Mesendoderm (in vitro differentiated cells): ENCODE measurements at places on chromosomes 12 and 14.

DNA sequence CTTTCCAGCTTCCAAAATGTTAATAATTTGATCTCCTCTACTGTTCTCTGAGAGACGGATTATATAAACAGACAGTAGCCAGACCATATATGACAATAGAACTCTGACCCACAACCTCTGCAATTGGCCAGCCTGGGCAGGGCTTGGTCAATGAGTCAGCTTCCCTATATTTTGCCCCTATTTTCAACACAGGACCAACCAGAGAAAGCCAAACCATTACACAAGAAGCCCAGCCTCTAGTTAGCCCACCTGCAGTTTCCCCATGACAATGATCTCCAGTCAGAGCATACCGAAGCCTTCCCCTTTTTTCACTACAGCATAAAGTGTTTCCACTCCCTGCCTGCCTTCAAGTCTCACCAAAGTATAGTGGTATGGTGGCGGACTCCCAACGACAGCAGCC, 7.6 kb upstream of the EXD2 start:
- peak; percentile 79 for DNase-seq

- DNase-seq, result peak; percentile 88
Observed at GRCh38 chr12:122190842-122191668, 8.1 kb downstream of the LRRC43 start.

- DNase-seq, result no peak
Observed at GRCh38 chr14:92900660-92901059, 22.3 kb upstream of the CHGA start.

- no peak for DNase-seq
Observed at GRCh38 chr12:32589165-32589865, 89.8 kb upstream of the DNM1L start.

DNA sequence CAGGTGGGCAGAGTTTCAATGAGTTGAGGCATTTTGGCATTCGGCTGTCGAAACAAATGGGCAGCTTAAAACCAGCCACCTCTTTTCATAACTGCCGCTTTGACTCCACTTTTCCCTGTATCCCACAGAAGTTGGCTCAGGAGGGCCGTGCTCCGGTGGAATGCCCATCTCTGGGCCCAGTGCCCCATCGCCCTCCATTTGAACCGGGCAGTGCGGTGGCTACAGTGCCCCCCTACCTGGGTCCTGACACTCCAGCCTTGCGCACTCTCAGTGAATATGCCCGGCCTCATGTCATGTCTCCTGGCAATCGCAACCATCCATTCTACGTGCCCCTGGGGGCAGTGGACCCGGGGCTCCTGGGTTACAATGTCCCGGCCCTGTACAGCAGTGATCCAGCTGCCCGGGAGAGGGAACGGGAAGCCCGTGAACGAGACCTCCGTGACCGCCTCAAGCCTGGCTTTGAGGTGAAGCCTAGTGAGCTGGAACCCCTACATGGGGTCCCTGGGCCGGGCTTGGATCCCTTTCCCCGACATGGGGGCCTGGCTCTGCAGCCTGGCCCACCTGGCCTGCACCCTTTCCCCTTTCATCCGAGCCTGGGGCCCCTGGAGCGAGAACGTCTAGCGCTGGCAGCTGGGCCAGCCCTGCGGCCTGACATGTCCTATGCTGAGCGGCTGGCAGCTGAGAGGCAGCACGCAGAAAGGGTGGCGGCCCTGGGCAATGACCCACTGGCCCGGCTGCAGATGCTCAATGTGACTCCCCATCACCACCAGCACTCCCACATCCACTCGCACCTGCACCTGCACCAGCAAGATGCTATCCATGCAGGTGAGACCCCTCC, 5.0 kb upstream of the RNU7-1 start:
- no peak for DNase-seq

DNA sequence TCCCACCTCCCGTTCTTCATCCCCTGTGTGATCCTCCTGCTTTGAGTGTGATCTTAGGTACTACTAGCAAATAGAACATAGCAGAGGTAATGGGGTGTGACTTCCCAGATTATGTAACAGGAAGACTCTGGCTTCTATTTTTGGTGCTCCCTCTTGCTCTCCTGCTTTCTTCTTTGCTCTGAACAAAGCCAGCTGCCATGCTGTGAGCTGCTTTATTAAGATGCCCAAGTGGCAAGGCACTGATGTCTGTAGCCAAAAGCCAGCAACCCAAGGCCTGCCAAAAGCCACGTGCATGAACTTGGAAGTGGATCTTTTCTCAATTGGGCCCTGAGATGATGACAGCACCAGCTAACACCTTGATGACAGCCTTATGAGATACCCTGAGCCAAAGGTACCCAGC, 5.8 kb upstream of the MFAP5 start:
- no peak for DNase-seq

DNA sequence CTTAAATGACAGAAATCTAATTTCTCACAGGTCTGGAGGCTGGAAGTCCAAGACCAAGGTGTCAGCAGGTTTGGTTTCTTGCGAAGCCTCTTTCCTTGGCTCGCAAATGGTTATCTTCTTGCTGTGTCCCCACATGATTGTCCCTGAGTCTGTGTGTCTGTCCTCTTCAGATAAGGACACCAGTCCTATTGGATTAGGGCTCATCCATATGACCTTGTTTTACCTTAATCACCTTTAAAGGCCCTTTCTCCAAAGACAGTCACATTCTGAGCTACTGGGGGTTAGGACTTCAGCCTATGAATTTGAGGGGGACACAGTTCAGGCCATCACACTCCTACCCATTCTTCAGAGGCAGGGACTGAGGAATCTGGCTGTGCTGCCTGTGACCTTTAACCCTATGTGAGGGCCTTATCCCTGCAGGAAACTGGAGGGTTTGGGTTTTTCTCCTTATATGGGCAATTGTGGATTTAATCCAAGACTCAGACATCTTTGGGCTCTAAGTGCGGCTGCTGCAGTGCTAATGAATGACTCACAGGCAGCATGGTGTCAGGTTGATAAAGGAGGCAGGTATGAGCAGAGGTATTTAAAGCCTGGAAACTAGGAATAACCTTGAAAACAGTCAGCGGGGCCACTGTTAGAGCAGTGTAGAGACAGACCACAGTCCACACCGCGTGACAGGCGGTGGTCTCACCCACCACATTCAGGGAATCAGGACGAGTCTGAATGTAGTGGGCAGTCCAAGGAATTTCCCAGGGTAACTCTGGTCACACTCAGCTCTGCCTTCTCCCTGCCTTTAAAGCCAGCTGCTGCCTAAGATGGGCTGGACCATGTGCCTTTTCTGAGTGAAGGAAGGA, 10.2 kb downstream of the TPCN1 start:
- DNase-seq, result peak; percentile 97

DNA sequence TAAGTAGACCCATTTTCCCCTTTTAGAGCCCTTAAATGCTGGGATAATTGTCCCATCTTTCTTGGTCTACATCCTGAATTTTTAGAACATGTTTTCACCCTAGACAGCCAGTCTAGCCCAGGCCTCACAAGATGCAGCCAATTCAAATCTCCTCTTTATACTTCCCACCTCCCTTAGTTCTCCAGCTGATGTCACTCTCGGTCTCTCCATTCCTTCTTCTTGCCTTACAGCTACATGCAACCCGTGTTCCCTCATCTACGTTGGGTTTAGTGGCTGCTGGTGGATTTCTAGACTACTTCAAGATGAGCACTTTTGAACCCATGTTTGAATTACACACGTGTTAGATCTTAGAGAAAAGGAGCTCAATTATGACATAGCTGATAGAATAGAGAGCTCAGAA, 132.0 kb downstream of the PPM1H start:
- DNase-seq, result peak; percentile 57

GRCh38 chr12:127556231-127556886, 710.6 kb upstream of the TMEM132C start:
- DNase-seq, result no peak

DNA sequence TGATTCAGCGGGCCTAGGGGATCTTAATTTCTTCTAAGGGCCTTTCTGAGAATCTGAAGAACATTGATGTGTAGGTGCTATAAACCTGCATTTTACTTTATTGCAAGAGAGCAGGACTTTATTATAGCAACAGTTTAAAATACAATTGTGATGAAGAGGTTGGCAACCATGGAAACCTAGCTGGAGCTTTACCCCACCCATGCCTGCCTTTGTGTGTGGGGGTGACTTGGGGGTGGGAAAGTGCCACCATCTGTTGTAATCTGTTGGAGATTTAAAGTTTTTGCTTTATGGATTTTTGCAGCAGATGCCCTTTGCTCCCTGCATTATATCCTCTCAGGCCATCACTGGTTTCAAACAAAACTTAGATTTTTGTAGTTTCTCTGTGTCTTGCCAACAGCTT, 64.6 kb downstream of the ATG14 start:
- no peak for DNase-seq

GRCh38 chr14:55505846-55506245, 65.4 kb upstream of the TBPL2 start:
- no peak for DNase-seq

GRCh38 chr14:61185534-61185933, 95.6 kb downstream of the TMEM30B start:
- no peak for DNase-seq

- DNase-seq, result peak; percentile 65
Observed at GRCh38 chr14:22084393-22085281, 411.0 kb upstream of the OR4E1 start.

- no peak for DNase-seq
Observed at GRCh38 chr12:25401547-25402345, 151.0 kb upstream of the KRAS start.
